ENCODE measurements at places on chromosomes 16 and 17.

DNA sequence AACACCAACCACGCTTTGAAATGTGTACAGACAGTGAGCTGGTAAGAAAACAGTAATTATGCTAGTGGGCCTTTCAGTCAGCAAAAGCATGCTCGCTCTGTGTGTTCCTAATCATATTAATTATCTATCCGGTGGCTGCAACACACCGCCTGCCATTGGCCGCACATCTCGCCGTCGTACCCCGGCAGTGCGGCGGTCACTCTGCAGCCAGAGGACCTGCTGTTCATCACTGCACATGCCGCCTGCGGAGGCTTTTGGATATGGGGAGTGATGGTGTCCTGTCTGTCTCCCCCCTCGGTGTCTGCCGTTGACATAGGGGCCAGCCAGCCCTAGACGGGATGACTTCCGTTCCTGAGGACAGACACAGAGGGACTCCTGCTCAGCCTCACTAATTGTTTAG is 68.5 kb downstream of the RPA1 start:
- DNase-seq = no peak

GRCh38 chr16:85522842-85523601 is 90.1 kb upstream of the GSE1 start:
- no peak for DNase-seq

- DNase-seq = no peak
Observed at GRCh38 chr17:77564278-77564920, 394.1 kb upstream of the TNRC6C start.

DNA sequence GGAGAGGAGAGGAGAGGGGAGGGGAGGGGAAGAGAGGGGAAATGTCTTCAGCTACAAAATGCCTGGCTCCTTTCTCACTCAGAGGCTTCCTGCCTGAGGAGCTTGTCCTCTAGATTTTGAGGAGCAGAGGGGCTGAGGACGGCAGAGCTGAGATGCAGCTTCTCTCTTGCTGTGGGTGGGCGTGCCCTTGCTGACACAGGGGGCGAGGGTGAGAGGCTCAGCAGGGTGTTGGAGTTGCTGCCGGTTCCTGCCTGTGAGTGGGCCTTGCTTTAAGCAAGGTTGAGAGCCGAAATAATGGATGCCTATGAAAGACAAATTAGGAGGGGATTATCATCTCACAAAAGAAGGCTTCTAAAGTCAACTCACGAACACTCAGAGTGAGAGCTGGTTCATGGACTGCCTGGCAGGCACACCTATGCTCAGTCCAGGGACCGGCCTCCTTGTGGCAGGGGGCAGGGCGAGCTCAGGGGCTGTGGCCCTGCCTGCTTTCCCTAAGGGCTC is 215.6 kb downstream of the MSI2 start:
- DNase-seq = no peak

- DNase-seq = no peak
Observed at GRCh38 chr16:70678121-70678897, 7.5 kb downstream of the MTSS2 start.

DNA sequence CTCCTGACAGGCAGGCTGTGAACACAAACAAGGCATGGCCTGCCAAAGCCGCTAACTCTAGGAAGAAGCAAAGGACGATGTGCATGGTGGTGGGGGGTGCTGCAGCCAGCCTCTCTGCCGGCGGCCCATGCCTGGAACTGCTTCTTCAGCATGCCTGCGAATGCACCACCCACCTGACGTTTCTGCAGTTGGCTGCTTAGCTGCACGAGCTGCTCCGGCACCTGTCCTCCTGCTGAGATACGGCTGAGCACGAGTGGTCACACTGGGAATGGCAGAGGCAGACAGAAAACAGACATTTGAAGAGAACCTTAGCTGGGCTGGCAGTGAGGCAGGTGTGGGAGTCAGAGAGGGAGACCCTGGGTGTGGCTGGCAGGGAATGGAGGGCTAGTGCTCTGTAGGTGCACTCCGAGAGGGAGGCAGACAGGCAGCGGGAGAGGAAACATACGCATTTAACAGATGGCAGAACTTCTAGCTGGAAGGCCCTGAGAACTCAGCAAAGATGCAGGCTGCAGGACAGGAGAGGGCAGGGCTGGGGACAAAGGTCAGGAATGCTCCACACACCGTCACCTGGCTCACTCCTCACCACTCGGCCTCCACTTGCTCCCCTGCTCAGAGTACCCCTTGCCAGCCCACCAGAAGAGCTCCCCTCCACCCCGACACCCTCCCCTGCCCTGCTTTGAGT is 5.2 kb downstream of the FLCN start:
- DNase-seq = no peak

GRCh38 chr17:7444682-7445618 is at the start of gene CHRNB1:
Gene CHRNB1 (plus strand): TSS chr17:7445061. CDS start chr17:7445128, 67 bp downstream.
- DNase-seq = no peak

DNA sequence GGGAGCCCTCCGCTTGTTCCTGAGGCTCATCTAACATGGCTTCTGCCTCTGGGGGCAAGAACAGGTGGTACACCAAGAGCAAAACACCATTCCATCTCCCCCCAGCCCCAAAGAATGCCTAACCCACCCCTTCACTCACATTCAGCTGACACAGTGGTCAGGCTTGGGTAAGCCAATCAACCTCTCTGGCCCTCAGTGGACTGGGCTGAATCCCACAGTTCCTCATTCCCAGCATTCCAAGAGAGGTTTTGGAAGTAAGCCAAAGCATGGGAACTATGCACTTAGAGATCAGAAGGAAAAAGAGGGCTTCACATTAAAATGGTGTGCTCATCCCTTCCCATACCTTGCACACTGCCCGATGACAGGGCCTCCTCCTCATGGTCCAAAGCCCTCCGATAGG is 7.8 kb downstream of the PIGS start:
- no peak for DNase-seq

GRCh38 chr17:47315451-47316266 is 8.1 kb upstream of the EFCAB13 start:
- DNase-seq = no peak

GRCh38 chr17:53570731-53571130 is 252.0 kb upstream of the KIF2B start:
- no peak for DNase-seq

GRCh38 chr16:22077700-22078313 is 14.5 kb upstream of the VWA3A start:
- peak; percentile 20 for DNase-seq

DNA sequence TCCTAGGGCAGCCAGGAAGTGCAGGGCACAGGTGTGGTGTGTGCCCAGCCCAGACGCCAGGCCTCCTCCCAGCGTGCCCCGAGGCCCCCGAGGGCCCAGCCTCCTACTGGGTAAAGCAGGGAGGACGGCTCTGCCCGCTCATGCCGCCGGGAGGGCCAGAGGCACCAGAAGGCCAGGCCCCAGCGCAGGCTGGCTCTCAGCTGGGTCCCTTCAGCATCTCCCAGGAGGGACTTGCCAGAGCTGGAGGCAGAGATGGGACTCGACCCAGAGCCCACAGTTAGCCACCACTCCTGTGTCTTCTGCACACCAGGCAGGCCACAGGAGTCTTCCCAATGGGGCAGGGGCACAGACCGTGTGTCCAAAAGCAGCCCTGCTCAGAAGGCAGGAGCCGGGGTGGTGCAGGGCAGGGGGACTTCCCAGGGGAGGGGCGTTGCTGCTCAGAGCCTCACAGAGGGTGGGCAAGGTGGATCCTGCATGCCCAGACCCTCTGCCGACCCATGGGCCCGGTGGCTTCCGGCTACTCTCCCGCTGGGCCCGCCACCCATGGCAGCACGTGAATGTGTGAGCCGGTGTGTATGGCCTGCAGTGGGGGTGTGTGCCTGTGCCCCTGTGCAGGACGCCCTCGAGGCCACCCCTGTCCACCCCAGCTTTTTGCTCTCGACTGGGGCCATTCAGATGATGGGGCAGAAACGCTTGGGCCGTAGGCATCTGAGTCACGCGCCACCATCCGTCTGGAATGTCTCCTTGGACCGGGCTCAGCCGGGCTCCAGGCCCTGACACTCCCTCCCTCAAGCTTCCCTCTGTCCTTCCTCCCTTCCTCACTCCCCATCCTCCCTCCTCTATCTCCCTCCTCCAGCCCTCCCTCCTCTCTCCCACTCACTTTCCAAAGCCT is 5.7 kb upstream of the ZNF469 start:
- no peak for DNase-seq

- DNase-seq = no peak
Observed at GRCh38 chr17:65198653-65199382, 61.6 kb downstream of the RGS9 start.

DNA sequence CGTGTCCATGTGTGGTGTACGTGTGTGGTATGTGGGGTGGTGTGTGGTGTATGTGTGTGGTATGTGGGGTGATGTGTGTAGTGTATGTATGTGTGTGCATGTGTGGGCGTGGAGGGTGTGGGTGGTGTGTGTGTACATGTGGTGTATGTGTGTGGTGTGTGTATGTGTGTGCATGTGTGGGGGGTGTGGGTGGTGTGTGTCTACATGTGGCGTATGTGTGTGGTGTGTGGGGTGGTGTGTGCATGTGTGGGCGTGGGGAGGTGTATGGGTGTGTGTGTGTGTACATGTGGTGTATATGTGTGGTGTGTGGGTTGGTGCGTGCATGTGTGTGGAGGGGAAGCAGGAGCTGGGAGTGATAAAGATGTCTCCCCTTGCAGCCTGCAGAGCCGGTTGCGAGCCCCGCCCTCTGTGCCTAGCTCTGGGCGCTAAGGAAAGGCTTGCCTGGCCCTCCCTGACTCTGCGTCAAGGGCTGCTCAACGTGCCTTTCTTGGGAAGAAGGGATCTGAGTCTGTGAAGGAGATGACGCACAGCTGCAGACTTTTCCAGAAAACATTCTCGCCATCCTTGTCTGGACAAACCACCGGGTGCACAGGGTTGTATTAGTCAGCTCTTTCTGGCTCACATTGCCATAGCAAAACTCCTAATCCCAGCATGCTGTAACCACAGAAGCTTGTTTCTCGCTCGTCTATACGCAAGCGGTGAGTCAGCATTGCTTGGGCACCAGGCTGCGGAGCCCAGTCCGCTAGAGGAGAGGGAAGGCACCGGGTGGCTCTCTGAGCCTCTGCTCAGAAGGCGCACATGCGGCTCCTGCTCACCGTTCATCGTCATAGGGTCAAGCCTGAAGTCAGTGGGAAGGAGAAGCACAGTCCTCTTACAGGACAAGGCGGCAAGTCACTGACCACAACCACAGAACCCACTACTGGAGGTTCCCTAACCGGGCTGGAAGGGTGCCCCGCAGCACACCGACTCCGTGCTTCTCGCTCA is 2.0 kb upstream of the CD300H start:
- no peak for DNase-seq

- DNase-seq = no peak
Observed at GRCh38 chr16:5875416-5875815, 777.8 kb upstream of the EEF2KMT start.

GRCh38 chr16:21647562-21648164 is 4.7 kb downstream of the IGSF6 start:
- DNase-seq = no peak

- DNase-seq = no peak
Observed at GRCh38 chr17:6430769-6431168, 4.2 kb downstream of the AIPL1 start.

GRCh38 chr16:3576211-3576610 is 992 bp downstream of the NLRC3 start:
- peak; percentile 22 for DNase-seq

GRCh38 chr16:86734543-86735460 is 156.5 kb downstream of the FOXL1 start:
- no peak for DNase-seq

GRCh38 chr16:24635900-24636610 is 93.4 kb upstream of the TNRC6A start:
- DNase-seq = no peak

GRCh38 chr17:44887971-44888954 is 11.0 kb downstream of the EFTUD2 start:
- DNase-seq = no peak

DNA sequence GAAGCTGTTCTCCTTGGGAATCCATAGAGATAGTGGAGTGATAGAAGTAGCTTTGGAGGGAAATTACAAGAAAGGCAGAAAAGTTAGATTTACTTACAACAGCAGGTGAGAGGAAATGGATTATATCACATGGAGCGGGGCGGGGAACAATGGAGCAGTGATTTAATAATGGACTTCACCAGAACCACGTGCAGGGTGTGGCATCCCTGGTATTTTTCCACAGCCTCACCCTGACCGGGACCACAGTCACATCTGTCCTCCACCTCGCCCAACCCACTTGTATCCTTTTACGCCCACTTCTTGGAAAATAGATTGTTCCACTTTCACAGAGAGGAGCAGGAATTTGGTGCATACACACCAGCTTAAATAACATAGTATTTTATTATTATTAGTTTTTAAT is 15.9 kb upstream of the CYB5B start:
- no peak for DNase-seq

DNA sequence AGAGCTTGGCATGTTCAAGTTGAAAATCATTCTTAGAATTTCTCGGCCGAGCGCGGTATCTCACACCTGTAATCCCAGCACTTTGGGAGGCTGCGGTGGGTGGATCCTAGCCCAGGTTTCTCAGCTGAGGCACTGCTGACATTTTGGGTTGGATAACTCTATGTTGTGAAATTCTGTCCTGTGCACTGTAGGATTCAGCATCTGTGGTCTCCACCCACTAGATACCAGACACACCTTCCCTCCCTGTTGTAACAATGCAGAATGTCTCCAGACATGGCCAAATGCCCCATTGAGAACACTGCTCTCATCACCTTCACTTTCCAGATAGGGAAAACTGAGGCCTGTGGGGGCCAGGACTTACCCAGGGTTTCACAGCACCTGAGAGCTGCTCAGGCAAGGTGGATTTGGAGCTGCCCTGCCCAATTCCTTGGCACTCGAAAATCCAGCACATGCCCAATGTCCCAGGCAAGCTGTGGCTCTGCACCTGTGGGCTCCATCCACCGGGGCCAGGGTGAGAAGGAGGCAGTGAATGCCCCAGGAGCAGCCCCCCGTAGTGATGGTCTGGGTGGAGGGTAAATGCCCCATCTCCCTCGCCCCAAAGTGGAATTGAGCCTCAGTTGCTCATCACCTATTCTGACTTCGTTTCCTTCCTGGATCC is 20.2 kb upstream of the TVP23A start:
- no peak for DNase-seq

GRCh38 chr16:67459861-67460150 is 21.2 kb downstream of the ATP6V0D1 start:
- DNase-seq = no peak

DNA sequence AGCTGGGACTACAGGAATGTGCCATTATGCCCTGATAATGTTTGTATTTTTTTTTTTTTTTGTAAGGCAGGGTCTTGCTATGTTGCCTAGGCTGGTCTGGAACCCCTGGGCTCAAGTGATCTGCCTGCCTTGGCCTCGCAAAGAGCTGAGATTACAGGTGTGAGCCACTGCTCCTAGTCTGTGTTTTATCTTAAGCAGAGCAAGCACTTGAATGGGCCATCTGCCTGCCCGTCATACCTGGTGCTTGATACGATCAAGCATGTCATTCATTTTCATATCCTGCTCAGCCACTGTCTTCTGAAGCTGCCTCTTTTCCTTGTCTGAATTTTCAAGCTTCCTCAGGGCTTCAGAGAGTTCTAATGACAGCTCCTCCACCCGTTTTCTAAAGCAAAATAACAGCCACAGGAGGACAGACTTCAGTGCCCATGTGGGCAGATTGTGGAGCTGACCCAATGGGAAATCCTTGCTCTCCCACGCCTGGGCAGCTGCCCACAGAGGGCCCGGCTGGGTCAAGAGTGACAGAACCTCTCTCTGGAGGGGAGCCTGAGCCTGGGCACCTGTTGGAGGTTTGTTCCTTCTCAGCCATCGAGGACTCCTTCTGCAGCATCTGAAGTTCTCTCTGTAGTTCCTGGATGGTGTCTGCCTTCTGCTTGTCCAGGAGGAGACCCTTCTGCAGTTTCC is 36.5 kb downstream of the DHX38 start:
- no peak for DNase-seq

Data from NK-92 treated with Interleukin-12 subunit alpha and Interleukin-12 subunit beta, amount 100 ng/mL, for 24 hours (cell line).